Breast epithelium (tissue), 4 donors: ENCODE measurements at places on chromosomes 5 and 9. TPM values are rescaled to one million over a fixed set of nuclear protein-coding genes. Genes with fewer than 3 reads are reported as not detected.

DNA sequence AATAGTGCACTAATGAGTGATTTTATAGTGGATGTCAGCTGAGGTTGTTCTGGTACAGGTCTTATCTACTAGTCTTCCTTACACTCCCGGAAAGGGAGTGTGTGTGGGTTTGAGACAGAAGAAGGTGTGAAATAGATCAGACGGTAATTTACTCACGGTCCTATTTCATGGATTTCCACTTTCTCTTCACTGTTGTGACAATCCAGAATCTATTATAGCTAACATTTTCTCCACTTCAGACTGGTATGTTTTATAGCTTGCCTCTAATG is 7.0 kb upstream of the C9 start:
- H3K4me1 ChIP-seq: no peaks in the 10 kb centered on the region
- H3K36me3 ChIP-seq: no peaks in the 10 kb centered on the region

DNA sequence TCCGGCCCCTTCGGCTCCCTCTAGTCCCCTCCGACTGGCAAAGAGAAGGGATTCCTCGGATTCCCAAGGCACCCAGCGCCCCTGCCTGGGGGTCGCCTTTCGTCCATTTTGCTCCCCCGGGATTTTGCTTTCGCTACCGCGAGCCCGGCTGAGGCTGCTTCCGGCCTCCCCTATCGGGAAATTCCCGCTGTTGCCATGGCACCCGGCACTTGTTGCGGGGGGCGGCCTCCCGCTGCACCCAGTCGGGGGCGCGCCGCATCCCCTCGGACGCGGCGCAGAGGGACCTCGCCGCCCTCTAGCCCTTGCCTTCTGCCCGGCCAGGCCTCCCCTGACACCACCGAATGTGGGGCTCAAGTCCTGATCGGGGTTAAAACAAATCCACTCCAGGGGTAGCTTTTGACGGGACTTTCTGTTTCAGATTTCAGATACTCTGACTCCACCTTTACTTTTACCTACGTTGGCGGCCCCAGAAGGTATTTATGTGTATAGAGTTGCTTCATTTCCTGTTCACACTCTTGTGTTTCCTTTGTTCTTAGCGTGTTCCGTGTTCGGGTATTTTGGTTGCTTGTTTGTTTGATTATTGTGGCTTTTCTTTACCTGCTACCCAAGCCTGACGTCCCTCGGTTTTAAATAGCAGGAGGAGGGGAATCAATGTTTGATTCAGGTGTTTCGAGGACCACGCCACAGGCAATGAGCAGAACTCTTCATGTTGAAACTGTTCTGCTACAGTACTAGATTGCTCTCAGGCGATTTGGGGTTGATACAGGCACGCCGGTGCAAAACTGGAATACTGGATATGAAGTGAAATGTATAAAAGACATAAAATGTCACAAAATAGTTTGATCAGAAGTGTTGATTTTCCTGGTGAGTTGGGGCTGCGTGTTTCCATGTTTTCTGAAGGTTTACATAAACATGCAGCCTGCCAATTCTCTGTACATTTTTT is 1.5 kb downstream of the PARP8 start:
- DNase-seq: peak; percentile 30
- no peaks in the 10 kb centered on the region for H3K4me1 ChIP-seq
- peak overlapping the region; percentile 85 for H3K4me3 ChIP-seq
- H3K27ac ChIP-seq: peak overlapping the region; percentile 77

DNA sequence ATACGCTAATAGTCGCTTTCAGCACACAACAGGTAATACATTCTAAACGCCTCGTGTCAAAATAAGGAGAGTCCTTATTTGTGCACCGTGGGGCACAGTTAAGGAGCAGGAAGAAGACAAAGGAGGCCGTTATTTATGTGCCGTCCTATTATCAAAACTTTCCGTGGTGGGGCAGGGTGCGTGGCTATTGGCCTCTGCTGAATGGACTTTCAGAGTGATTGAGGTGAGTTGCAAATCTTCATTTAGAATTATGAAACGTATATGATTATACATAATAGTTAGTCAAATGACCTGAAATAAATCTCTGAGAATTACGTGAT is 833 bp downstream of the C5orf24 start:
- H3K27ac ChIP-seq: peak overlapping the region; percentile 92
- no peaks in the 10 kb centered on the region for H3K4me1 ChIP-seq
- no peaks in the 10 kb centered on the region for H3K27me3 ChIP-seq
- peak overlapping the region; percentile 92 for H3K4me3 ChIP-seq
- no peaks in the 10 kb centered on the region for H3K36me3 ChIP-seq

ST8SIA4 gene
- 2.6 TPM for total RNA-seq

MIER3 gene
- total RNA-seq: 33.1 TPM

DNA sequence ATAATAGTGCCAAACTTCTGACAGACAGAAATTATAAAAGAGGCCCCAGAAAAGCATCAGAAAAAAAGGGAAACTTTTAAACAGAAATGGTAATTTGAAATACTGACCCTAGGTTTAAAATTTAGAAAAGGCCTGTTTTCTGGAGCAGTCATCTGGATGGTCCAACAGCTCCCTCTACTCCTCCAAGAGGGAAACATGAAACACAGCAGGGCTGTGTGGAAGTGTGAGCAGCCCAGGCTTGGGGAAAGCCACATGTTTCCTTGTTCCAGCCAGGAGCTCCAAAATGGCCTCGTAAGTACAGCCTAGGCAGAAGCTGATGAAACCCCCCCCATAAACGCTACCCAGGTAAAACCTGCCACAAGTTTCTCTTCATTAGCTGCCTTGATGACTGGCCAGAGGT is 499.3 kb upstream of the ADAMTS16 start:
- no peak overlapping the region for H3K27ac ChIP-seq
- no peaks in the 10 kb centered on the region for H3K4me1 ChIP-seq
- no peak overlapping the region for H3K4me3 ChIP-seq
- DNase-seq: no peak
- H3K27me3 ChIP-seq: no peaks in the 10 kb centered on the region
- H3K36me3 ChIP-seq: no peaks in the 10 kb centered on the region

GRCh38 chr5:88298425-88298824 is 29.8 kb upstream of the TMEM161B start:
- no peak overlapping the region for H3K4me3 ChIP-seq
- no peak overlapping the region for H3K27ac ChIP-seq
- no peaks in the 10 kb centered on the region for H3K27me3 ChIP-seq
- DNase-seq: no peak
- H3K36me3 ChIP-seq: no peaks in the 10 kb centered on the region

- H3K4me3 ChIP-seq: no peak overlapping the region
- no peaks in the 10 kb centered on the region for H3K36me3 ChIP-seq
- DNase-seq: no peak
- no peak overlapping the region for H3K27ac ChIP-seq
- no peaks in the 10 kb centered on the region for H3K4me1 ChIP-seq
Measured at GRCh38 chr9:116686135-116686534, 970 bp upstream of the TRIM32 start.

DNA sequence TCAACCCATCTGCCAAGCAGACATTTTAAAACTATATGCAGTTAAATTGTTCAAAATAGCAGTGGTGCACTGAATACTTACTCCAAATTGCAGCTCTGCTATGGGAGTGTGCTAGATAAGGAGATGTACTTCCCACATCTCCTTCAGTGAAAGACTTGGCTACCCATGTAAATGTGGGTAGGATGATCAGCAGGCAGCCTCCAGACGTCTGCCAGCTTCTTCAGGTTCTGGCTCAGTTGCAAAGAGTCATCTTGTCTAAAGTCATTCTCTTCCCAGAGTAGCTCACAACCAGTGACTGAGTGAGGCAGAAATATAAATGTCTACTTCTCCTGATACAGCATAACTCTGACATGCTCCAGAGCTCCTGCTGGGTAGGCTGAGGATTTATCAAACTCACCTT is 1050.0 kb upstream of the CDH10 start:
- H3K4me1 ChIP-seq: no peaks in the 10 kb centered on the region
- H3K36me3 ChIP-seq: no peaks in the 10 kb centered on the region
- DNase-seq: no peak
- H3K4me3 ChIP-seq: no peak overlapping the region

GRCh38 chr9:134971696-134972095 is 54.0 kb upstream of the FCN1 start:
- H3K27ac ChIP-seq: no peak overlapping the region
- no peaks in the 10 kb centered on the region for H3K36me3 ChIP-seq
- no peak overlapping the region for H3K4me3 ChIP-seq
- no peaks in the 10 kb centered on the region for H3K27me3 ChIP-seq
- DNase-seq: no peak

TSLP gene
- 1.6 TPM for total RNA-seq

- H3K4me1 ChIP-seq: no peaks in the 10 kb centered on the region
- no peak for DNase-seq
- no peaks in the 10 kb centered on the region for H3K36me3 ChIP-seq
- no peak overlapping the region for H3K4me3 ChIP-seq
- peak overlapping the region; percentile 38 for H3K27ac ChIP-seq
Measured at GRCh38 chr5:173301695-173302545, 26.3 kb downstream of the STC2 start.

GRCh38 chr9:102779356-102779755 is 215.8 kb upstream of the CYLC2 start:
- no peak overlapping the region for H3K4me3 ChIP-seq
- H3K36me3 ChIP-seq: no peaks in the 10 kb centered on the region
- no peak overlapping the region for H3K27ac ChIP-seq
- H3K27me3 ChIP-seq: no peaks in the 10 kb centered on the region
- DNase-seq: no peak

GRCh38 chr5:156120777-156121176 is 206.2 kb upstream of the SGCD start:
- H3K36me3 ChIP-seq: no peaks in the 10 kb centered on the region
- no peaks in the 10 kb centered on the region for H3K4me1 ChIP-seq
- H3K27me3 ChIP-seq: no peaks in the 10 kb centered on the region
- H3K4me3 ChIP-seq: no peak overlapping the region

DNA sequence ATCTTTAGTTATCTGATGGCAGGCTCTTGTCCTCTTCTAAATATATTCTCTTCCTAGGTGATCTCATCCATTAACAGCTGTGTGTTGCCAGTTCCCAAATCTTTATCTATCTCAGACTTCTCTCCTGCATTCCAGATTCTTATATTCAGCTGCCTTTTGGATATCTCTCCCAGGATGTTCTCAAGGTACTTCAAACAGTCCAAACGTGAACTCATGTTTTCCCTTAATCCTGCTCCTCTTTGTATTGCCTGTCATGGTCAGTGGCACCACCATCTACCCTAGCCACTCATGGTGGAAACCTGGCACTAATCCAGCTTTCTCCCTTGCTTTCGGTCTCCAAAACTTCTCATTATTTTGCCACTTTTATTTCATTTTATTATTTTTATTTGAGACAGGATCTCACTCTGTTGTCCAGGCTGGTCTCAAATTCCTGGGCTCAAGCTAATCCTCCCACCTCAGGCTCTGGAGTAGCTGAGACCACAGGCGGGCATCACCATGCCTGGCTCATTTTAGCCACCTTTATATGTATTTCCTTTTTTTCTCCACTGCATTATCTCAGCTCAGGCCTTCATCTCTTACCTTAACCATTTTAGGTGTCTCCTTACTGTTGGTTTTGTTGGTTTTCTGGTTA is 3.8 kb downstream of the ZFYVE16 start:
- no peak overlapping the region for H3K4me3 ChIP-seq
- no peaks in the 10 kb centered on the region for H3K4me1 ChIP-seq
- H3K27ac ChIP-seq: no peak overlapping the region
- DNase-seq: no peak
- no peaks in the 10 kb centered on the region for H3K36me3 ChIP-seq
- H3K27me3 ChIP-seq: no peaks in the 10 kb centered on the region

C5orf63 gene
- total RNA-seq: 5.6 TPM

IL33 gene
- 12.4 TPM for total RNA-seq

GRCh38 chr5:124839371-124839998 is 93.0 kb upstream of the ZNF608 start:
- H3K4me1 ChIP-seq: no peaks in the 10 kb centered on the region
- DNase-seq: no peak
- no peak overlapping the region for H3K4me3 ChIP-seq
- no peak overlapping the region for H3K27ac ChIP-seq
- no peaks in the 10 kb centered on the region for H3K36me3 ChIP-seq

CFAP90 gene
- 0.98 TPM for total RNA-seq

GRCh38 chr5:5154733-5155132 is 14.6 kb downstream of the ADAMTS16 start:
- no peaks in the 10 kb centered on the region for H3K4me1 ChIP-seq
- DNase-seq: no peak
- no peaks in the 10 kb centered on the region for H3K36me3 ChIP-seq
- no peaks in the 10 kb centered on the region for H3K27me3 ChIP-seq
- H3K4me3 ChIP-seq: no peak overlapping the region

DNA sequence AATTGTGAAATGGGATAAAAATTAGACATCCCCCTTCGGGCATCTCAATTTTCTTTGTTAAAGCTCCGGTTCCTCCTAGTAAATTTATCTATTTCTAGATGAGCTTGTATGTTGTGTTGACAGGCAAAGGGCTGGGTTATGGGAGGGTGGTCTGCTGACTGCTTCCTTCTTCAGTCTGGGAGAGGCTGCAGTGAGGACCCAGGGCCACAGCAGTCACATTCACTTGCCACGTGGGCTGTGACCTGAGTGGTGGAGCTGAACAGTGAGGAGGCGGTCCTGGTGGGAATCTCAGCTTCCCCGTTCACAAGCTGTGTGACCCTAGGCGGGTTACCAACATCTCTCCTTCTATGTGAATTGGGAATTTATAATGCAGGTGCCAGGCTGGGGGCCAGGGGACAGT is 57.5 kb upstream of the RXRA start:
- no peak overlapping the region for H3K4me3 ChIP-seq
- H3K4me1 ChIP-seq: no peaks in the 10 kb centered on the region
- peaks cover 14% of the 10 kb centered on the region for H3K27me3 ChIP-seq
- DNase-seq: no peak
- no peak overlapping the region for H3K27ac ChIP-seq
- H3K36me3 ChIP-seq: no peaks in the 10 kb centered on the region

GRCh38 chr5:38806775-38807258 is 39.0 kb upstream of the OSMR start:
- H3K27ac ChIP-seq: peak overlapping the region; percentile 13
- DNase-seq: no peak
- H3K36me3 ChIP-seq: no peaks in the 10 kb centered on the region
- no peak overlapping the region for H3K4me3 ChIP-seq
- H3K27me3 ChIP-seq: no peaks in the 10 kb centered on the region

DNA sequence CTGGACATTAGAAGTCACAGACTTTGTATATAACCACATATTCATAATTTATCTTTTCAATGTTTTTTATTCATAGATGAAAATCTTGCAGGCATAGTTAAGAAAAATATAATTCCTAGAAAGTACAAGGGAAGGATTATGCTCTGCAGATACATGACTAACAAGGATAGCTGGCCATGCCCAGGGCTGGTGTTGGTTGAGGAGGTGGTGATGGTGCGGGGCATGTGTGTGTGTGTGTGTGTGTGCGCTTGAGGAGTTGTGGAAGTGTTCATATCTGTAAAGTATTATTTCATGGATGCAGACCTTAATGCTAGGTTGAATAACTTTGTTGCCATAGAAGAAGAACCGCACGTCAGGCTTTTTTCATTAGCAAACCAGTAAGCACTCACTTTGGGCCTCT is 1.3 kb downstream of the S1PR3 start:
- DNase-seq: no peak
- H3K27me3 ChIP-seq: no peaks in the 10 kb centered on the region
- H3K4me3 ChIP-seq: peak overlapping the region; percentile 70
- no peaks in the 10 kb centered on the region for H3K36me3 ChIP-seq
- H3K4me1 ChIP-seq: no peaks in the 10 kb centered on the region
- no peak overlapping the region for H3K27ac ChIP-seq
